ENCODE measurements at places on chromosomes 13 and 19.

DNA sequence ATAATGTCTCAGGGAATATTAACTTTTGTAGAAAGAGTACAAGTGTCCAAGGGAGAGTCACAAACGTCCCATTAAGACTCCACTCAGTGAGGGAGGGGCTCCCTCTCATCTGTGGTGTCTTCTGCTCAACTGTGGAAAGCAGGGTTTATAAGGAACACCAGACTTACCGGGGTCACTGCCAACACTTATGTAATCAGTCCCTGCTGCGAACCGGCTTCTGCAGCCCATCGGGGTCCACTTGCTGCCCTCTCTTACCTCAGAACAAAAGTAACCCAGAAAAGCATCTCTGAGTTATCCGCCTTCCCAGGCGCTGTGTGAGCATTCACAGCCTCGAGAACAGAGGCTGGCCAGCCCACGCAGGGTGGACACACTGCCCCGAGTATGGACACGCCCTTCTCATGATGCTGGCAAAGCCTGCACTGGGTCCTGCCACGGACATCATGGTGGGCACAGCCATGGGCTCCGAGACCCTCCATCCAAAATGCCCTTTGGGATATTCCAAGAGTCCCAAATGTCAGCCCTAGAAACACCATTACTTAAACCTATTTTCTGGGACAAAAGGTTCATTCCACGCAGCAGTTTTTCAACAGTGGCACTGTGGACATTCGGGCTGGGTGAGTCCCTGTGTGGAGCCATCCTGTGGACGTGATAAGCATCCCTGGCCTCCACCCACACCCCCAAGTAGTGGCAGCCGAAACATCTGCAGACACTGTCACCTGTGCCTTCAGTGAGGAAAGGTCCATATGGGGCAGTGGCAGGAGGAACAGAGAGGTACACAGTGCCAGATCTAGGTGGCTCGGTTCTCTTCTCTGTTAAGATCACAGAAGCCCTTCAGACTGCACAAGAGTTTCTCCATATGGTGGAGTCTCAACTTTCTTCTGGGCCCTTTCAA lies 63.9 kb downstream of the STK24 start:
- no peak for DNase-seq

GRCh38 chr13:82298106-82298505 lies 1584.2 kb downstream of the SLITRK1 start:
- no peak for DNase-seq

GRCh38 chr19:46299004-46299509 lies 2.2 kb downstream of the HIF3A start:
- no peak for DNase-seq

DNA sequence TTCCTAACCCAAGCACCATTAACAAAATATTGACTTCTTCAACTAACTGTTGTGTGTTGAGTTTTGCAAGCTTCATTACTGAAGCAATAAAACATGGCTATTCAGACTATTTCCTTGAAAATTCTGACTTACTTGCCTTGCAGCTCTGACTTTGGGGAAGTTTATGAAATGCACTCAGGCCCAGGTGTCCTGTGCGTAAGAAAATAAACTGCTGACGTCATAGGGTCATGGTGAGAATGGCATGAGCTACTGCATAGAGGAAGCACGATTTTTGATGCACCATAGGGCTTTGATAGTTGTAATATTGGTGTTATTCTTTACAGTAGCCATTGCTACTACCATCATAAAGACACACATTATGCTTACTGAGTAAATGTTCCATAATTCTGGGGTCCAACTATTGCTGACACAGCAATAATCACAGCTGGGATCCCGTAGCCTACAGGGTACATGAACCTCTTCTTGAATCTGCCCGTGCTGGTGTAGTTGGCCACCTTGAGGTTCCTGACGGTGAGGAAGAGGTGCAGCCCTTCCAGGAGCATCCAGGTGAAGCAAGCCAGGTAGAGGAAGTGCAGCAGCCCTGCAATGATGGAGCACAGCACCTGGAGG lies 57.9 kb downstream of the MBD3L2B start:
- no peak for DNase-seq

GRCh38 chr13:106484537-106485193 lies 50.8 kb downstream of the EFNB2 start:
- DNase-seq: no peak

DNA sequence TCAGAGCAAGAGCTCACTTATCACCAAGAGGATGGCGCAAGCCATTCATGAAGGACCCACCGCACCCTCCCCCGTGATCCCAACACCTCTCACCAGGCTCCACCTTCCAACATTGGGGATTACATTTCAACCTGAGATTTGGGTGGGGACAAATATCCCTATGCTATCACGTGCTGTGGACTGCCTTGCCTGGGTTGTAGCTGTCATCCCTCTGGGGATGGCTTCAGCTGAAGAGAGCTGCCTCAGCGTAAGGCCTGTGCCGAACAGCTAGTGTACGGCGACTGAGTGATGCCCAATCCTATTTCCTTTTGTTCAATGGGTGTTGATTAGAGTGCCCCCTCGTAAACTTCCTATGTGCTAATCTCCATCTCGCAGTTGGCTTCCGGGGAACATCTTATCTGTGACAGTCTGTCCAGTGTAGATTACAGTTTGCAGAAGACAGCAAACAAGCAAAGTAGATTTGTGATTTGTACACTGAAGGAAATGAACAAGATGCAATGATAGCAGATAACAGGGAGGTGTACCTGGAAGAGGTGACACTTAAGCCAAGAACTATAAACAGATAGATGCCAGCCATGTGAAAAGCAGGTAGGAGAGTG lies 11.8 kb upstream of the RCBTB1 start:
- DNase-seq: no peak

- no peak for DNase-seq
These were observed 86.5 kb downstream of the TNFSF11 start for GRCh38 chr13:42660333-42660965.

DNA sequence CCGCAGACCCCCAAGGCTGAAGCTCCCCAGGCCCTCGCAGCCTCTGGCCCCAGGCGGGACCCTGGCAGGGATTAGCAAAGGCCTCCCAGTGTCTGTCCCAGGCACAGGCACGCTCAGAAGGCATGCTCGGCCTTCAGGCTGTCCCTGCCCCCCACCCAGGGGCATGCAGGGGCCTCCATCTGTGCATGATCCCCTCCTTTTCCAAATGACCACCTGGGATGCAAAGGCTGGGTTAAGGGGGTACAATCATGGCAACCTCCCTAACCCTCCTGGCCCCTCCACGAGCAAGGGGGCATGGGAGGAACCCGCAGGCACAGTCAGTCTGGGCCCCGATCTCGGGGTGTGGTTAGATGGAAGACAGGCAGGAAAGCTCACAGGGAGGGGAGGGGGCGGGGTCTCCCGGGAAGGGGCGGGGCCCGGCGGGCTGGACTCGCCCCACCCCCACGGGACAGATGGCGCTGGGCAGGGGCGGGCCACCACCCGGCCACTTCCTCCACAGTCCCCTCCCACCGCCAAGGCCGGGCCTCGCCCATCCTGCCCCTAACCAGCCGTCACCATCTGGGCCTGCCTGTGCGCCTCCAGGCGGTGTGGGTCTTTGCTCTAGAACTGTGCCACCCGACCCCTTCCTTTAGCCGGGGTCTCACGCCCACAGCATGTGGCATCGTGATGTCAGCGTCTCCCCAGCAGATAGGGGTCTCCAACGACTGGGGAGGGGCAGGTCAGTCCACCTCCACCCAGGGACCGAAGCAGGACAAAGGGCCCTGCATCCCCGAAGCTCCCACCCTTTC lies 7.0 kb upstream of the REXO1 start:
- peak; percentile 73 for DNase-seq

DNA sequence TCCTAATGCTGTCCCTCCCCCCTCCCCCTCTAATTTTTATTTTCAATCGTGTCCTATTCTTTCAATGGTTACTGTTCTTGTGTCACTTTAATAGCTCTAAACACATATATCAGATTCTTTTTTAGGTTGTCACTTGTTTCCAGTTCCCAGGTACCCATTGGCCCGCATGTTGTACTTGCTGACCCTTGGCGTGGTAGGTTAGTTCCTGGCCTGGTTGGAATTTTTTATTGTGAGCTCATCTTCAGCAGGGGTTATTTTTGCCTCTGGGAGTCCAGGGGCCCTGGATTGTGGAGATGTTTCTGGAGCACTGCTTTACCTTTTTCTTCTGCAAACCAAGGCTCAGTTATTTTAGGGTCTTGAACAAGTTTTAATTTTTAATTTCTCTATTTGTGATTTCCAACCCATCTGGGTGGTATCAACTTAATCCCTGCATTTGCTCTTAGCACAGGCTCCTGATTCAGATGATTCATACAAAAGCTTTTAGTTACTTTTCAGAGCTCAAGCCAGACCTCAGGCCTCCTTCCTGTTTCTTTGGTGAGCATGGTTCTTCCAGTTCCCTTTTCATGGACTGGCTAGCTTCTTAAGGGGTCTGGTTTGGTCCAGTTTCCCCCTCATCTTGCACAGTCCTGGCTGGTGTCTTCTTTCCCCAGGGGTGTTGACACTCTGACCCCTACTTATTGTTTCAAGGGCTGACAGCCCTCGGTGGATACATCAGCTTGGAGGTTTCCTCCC lies 220.5 kb downstream of the TM9SF2 start:
- no peak for DNase-seq

DNA sequence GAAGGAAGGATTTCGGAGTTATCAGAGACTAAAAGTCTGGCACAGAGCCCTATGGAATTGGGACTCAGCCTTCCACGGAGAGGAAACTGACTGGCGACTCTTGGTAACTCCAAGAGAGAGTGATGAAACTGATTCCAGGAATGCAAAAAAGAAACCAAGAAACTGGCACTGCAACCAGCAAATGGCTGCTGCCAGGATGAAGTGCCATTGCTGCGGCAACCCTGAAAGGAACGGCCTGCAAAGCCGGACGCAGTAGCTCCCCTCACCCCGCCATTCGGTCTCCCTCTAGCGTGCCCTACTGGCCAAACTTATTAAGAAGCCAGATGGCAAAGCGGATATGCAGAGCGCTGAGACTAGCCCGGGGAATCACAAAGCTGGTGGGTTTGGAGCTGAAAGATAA lies 236.0 kb downstream of the PCDH9 start:
- DNase-seq: no peak

DNA sequence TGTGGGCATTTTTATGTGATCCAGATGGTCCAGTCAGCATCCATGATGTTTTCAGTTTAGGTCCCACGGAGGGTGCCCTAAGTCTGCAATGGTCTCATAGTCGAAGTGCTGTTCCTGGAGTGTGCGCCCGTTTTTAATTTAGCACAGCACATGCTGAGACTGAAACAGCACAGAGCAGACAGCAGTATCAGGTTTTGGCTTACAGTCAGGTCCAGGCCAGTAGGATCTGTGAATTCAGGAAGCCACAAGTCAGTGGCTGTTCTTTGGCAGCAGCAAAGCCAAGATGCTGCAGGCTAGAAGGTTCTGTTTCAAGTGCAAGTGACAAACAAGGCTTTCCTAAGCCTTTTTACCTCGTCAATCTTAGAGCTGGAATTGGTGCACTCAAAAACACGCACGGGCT lies 18.3 kb downstream of the FBXO27 start:
- no peak for DNase-seq

GRCh38 chr13:92530364-92530763 lies 696.2 kb upstream of the GPC6 start:
- no peak for DNase-seq

DNA sequence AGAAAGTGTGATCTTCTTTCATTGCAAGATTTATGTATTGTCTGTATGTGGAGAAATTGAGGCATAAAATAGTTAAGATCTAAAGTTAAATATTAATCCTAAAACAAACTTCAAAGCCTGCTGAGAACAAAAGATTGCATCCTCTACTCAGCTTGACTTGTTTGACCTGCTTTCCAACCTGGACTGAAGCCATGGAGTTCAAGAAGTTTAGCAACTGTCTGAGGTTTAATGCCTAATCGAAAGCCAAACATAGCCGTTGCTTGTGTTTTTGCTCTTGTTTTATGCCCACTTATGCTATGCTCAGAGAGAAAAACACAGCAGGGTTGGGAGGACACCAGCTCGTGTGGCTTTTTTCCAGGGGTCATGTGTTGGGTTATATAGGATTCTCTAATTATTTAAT lies 135.6 kb downstream of the NUFIP1 start:
- DNase-seq: no peak

- DNase-seq: no peak
These were observed 14.5 kb upstream of the CCDC97 start for GRCh38 chr19:41295499-41295898.

GRCh38 chr19:43423779-43424178 lies 9.1 kb downstream of the TEX101 start:
- DNase-seq: no peak

GRCh38 chr19:48768994-48769713 lies 13.8 kb downstream of the FGF21 start:
- DNase-seq: no peak

GRCh38 chr19:50657712-50658440 lies 8.6 kb downstream of the C19orf81 start:
- peak; percentile 69 for DNase-seq

- no peak for DNase-seq
These were observed 44.2 kb downstream of the MBNL2 start for GRCh38 chr13:97266332-97266731.

- no peak for DNase-seq
These were observed 1.3 kb downstream of the TFDP1 start for GRCh38 chr13:113585896-113586295.

- DNase-seq: no peak
These were observed 59.8 kb downstream of the URI1 start for GRCh38 chr19:30001791-30002190.

GRCh38 chr19:18419699-18420460 lies 682 bp downstream of the SSBP4 start:
- DNase-seq: no peak

- DNase-seq: no peak
These were observed 76.8 kb downstream of the ESD start for GRCh38 chr13:46720189-46720588.
